ENCODE measurements at places on chromosomes 1 and 21.
A peak's percentile ranks its signal among the peaks of the same experiment; 100 is the strongest.

DNA sequence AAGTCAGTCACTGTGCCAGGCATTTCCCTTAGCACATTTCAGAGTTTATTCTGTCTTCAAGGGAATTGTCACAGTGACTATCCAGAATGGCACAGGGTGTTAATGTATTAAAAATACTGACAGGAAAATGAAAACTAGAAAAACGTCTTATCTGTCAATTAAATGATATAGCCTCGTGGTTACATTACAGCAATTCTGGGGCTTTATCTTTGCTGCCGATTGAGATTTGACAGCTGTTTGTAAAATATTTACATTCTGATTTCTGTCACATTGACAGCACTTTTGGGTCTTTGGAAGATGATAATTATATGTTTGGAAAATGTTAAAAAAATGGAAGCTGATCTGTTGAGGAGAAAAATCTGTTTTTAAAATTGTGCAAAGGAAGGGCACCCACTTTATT is 250.0 kb downstream of the CHRM3 start:
- DNase-seq, result no peak

- DNase-seq, result no peak
Observed at GRCh38 chr1:40652468-40652867, 13.0 kb downstream of the RIMS3 start.

DNA sequence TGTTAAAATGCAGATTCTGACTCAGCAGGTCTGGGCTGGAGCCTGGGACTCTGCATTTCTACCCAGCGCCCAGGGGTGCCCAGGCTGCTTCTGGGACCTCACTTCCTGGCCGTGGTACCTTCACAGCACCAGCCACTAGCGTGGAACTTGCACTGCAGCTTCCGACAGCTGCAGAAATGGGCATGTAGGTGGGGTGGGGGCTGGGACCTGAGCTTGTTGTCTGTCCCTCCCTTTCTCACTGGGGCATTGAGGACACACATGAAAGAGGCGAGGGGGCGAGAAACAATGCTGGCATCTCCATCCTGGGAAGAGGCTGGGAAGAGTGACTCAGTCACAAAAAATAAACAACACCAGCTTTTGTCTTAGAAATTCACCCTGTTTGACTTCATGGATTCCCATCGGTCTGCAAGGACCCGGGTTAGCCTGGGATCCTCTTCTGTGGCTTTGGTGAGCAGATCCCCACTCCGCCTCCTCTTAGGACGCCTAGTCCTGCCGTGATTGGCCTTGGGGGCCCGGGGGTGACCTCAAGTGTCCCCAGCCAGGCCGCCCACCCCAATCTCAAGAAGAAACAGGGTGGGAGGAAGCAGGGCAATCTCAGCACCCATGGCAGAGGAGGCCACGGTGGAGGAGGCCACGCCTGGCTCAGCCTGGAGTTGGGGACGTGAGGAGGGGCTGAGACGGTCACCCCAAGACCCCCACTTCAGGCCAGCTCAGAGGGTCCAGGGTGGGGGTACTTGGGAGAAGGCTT is 29.9 kb upstream of the POFUT2 start:
- no peak for DNase-seq

GRCh38 chr1:246533371-246533905 is 26.4 kb upstream of the SMYD3 start:
- DNase-seq, result no peak

DNA sequence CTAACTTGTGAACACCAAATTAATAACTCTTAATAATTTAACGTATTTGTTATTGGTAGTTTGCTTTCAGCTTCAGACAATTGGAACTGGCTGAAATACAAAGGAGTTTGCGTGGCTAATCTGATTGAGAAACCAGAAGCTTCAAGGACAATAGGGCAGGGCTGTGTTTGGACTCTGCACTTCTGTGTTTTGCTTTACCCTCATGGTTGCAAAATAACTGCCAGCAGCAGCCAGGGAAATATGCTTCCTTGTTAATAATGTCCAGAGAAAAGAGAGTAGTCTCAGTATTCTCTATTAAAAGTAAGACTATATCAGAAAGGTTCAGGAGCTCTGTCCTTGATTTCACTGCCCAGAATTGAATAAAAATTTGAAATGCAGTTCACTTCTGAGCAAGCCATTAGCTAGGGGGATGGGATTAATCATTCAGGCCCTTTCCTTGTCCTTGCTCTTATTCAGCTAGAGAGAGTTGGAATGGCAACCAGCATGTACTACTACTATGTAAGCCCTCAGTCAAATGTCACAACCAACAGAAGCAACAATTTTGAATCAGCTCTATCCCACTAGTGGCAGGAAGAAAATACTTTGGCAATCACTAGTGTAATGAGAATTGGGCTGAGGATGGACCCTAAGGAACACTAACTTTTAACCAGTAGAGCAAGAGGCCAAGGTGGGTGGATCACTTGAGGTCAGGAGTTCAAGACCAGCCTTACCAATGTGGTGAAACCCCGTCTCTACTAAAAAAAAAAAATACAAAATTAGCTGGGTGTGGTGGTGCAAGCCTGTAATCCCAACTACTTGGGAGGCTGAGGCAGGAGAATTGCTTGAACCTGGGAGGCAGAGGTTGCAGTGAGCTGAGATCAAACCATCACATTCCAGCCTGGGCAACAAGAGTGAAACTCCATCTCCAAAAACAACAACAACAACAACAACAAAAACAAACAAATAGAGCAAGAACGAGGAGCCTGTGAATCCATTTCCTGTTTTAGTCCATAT is 76.8 kb downstream of the POU2F1 start:
- DNase-seq, result no peak

DNA sequence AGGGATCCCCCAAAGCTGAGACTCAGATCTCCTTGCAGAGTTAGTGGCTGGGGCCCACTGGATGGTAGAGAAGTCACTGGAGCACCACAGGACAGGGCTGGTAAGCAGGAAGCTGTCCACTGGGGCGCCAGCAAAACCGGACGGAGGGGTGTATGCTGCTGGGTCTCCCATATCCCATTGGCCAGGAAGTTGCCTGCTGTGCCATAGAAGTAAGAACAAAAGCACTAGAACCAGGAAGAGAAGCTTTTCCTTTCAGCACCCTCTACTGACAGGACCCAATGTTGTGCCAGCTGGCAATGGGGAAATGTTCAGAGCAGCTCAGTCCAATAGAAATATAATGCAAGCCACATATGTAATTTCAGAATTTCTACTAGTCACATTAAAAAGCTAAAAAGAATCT is 146.6 kb downstream of the SPATA46 start:
- DNase-seq, result no peak

DNA sequence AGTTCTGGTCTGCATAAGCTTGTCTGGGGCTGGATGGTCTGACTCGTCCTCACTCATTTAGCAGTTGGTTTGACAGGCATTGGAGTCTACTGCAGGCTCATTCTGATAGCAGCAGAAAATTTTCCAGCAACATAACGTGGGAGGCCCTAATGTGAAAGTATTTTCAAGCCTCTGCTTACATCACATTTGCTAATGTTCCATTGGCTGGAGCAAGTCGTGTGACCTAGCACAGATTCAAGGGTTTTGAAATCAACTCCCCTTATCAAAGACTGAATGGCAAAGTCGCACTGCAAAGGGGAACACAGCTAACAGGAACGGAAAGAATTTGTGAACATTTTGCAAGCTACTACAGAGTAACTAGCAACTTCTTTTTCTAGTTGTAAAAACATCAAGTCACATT is 2.3 kb upstream of the USH2A start:
- no peak for DNase-seq

GRCh38 chr1:3275471-3276340 is 178.8 kb upstream of the ARHGEF16 start:
- no peak for DNase-seq

- no peak for DNase-seq
Observed at GRCh38 chr1:30382496-30382895, 340.9 kb downstream of the MATN1 start.

DNA sequence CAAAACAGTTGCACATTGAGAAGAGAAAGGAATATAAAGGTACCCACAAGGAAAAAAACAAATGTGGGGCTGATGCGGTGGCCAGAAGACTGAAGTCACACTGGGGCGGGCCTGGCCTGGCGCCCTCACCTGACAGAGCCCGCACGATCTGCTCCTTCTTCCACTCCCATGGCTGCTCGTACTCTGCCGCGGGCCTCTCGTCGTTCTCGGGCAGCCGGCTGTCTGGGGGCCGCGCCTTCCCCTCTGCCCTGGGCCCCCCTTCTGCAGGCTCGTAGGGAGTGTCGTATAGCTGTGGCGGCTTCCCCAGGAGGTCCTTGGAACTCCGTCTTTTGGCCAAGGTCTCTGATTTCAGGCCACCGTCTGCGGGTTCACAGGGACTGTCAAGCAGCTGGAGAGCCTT is 13.1 kb upstream of the TDRD10 start:
- no peak for DNase-seq

DNA sequence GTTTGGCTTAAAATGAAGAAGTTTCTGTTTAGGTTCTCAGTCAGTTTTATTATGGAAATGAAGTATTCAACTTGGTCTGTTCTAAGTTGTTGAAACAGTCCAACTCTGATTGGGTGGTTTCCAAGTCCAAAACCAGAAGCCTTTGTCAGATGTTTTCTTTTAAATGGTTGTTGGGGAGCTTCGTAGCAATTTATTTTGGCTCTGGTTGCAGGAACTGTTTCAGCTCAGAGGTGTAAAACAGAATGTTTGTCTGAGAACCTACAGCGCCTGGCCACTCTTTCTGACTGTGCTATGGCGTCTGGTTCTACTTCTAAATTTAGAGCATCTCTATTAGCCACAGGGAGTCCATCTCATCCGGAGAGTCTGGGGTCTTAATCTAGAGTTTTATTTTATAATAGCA is 582.6 kb upstream of the TMPRSS15 start:
- DNase-seq, result no peak

- DNase-seq, result peak; percentile 11
Observed at GRCh38 chr1:99004861-99005442, at the start of gene PLPPR5. Gene PLPPR5 (minus strand): TSS chr1:99004861. CDS start chr1:99004671, 190 bp downstream.

DNA sequence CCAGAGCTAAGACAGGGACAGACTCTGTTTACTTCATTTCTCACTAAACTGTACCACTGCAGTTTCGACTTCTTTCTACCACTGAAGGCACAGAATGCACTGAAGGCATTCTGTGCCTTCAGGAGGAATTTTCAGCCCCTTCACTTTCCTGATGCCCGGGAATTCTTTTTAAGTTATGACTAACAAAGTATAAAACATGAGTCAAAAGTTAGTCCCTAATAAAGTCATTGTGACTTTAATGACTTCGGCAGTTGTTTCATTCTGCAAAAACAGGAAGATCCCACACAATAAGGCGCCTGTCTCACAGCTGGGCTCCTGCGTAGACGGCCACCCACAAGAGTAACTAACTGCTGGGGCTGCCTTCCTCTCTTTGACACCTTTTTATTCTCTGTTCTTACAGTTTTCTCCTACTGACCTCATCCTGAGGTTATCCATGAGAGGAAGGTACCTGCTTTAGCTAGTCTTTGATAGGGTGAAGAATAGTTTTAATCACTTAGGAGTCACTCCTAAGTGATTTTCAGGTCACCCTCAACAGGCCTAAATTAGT is 183.9 kb upstream of the SGIP1 start:
- peak; percentile 72 for DNase-seq

- peak; percentile 25 for DNase-seq
Observed at GRCh38 chr1:155003227-155003765, 694 bp downstream of the ZBTB7B start.

- no peak for DNase-seq
Observed at GRCh38 chr1:232922485-232922884, 27.9 kb upstream of the NTPCR start.

DNA sequence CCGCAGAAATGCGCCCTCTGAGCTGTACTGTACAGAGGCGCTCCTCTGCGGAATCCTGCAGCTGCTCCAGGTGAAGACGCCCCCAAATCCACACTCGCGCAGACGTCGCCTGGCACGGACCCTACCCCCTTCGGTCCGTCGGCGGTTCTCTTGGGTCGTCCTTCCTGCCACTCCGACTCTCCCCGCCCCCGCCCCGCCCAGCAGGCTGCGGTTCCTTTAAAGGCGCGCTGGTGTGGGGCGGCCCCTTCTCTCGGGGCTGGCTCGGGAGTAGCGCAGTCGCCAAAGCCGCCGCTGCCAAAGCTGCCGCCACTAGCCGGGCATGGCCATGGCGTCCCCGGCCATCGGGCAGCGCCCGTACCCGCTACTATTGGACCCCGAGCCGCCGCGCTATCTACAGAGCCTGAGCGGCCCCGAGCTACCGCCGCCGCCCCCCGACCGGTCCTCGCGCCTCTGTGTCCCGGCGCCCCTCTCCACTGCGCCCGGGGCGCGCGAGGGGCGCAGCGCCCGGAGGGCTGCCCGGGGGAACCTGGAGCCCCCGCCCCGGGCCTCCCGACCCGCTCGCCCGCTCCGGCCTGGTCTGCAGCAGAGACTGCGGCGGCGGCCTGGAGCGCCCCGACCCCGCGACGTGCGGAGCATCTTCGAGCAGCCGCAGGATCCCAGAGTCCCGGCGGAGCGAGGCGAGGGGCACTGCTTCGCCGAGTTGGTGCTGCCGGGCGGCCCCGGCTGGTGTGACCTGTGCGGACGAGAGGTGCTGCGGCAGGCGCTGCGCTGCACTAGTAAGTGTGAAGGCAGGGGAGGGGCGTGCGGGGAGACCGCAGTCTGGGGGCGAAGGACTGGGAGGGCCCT is at the start of gene RASSF5:
TSS of gene RASSF5 (plus strand) at position 248 of the 846 bp plus-strand sequence. CDS start at position 320, 72 bp downstream.
- peak; percentile 91 for DNase-seq

GRCh38 chr1:235831148-235831547 is 35.6 kb downstream of the LYST start:
- peak; percentile 36 for DNase-seq

DNA sequence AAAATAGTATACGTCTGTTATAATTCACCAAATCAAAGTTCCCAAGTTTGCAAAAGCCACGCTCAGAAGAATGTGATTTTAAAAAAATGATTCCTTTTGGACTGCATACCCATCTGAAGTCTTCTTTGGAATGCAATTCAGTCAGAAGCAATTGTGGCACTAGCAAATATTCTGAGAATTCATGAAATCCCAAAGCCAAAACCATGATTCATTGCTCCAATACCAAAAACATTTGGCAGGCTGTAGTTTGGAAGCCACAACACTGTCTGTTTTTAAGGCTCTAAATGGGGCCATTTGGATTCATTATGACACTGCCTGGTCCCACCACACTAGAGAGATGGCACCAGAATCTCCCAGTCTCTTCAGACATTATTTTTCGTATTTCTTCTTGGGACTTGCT is 21.8 kb upstream of the LRRC53 start:
- DNase-seq, result no peak

DNA sequence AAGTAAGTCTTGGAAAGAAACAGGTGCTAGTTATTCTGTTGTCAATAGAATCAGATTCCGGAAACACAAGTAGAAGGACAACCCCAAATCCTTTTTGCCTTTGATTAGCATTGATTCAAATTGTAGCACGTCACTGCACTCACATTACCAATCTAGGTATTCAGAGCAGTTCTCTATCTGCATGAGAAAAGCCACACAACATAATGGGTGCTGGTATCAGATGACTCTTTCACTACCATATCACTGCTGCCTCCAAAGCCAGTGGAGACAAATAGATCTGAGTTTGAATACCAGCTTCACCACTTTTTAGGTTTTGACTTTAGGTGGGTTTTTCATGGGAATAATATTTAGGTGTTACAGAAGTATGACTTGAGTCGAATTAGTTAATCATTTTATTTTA is 38.9 kb downstream of the RTCA start:
- no peak for DNase-seq

All from activated CD4-positive, alpha-beta T cell treated with anti-CD3 and anti-CD28 coated beads, Interleukin-2, Interleukin-6, amounts not matched to agents 100 ng/mL and 50 ng/mL, durations not matched to agents 16 hours and 8 hours (primary cell).